Amygdala (tissue), 56 donors: ENCODE measurements at places on chromosomes 12 and 14.
A peak's percentile ranks its signal among the peaks of the same experiment; 100 is the strongest.

DNA sequence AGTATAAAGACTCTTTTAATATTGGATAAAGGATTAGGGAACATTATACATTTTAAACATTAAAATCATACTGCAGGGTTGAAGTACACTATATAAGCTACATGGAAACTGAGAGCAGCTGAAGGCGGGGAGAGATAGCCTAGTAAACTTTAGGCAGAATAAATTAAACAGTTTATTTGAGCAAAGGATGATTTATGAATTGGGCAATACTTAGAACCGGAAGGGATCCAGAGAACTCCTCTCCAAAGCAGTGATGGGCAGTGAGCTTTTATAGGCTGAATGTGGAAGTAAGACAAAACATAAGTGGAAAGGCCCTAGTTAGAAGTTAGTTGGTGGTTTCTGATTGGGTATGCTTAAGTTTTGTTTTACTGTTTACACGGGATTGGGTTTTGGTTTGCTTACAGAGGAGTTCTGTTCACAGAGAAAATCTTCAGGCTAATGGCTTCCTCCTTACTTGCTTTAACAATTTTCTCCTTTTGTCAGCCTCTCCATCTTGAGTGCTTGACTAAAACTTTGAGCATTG is 18.9 kb downstream of the LEMD3 start:
- DNase-seq, result no peak

GRCh38 chr14:102708494-102708893 is 68.8 kb upstream of the TRAF3 start:
- DNase-seq, result no peak

- no peak for DNase-seq
Measured at GRCh38 chr14:75153295-75153694, 23.1 kb downstream of the TMED10 start.

- DNase-seq, result no peak
Measured at GRCh38 chr12:8668441-8668840, 5.8 kb upstream of the MFAP5 start.

- DNase-seq, result no peak
Measured at GRCh38 chr12:89179983-89180382, 172.3 kb downstream of the DUSP6 start.

- DNase-seq, result no peak
Measured at GRCh38 chr12:132869551-132869950, 17.9 kb downstream of the CHFR start.

GRCh38 chr12:53803194-53803593 is 51.4 kb upstream of the CISTR start:
- DNase-seq, result no peak

DNA sequence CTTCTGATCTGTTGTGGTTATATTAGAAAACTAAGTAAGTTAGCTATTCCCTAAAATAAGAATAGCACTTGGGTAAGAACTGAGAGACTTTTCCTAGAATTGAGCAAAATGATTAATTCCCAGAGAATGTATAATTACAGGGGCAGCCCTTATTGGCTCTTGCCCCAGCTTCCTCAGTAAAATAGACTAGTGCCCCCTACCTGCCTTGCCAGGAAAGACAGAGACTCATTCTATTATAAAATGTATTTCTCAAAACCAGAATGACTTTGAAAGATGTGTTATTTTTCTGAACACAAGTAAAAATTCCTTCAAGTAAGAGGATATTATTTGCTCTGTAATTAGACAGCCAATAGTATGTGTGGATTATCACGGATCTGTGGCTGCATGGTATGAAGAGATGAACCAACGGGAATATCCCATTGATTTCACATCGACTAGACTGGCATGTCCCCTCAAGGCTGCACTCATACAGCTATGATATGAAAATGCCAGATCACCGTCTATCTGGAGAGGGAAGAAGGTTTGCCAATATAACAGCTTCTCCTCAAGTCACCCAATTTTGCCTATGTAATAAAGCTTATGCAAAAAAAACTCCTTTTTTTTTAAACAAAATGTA is 7.4 kb upstream of the GLRX5 start:
- peak; percentile 21 for DNase-seq

- no peak for DNase-seq
Measured at GRCh38 chr14:67268426-67269150, 27.4 kb downstream of the PALS1 start.

GRCh38 chr12:123732251-123732650 is 20.1 kb downstream of the ATP6V0A2 start:
- no peak for DNase-seq

GRCh38 chr12:2487278-2487677 is 307.5 kb upstream of the FKBP4 start:
- no peak for DNase-seq

DNA sequence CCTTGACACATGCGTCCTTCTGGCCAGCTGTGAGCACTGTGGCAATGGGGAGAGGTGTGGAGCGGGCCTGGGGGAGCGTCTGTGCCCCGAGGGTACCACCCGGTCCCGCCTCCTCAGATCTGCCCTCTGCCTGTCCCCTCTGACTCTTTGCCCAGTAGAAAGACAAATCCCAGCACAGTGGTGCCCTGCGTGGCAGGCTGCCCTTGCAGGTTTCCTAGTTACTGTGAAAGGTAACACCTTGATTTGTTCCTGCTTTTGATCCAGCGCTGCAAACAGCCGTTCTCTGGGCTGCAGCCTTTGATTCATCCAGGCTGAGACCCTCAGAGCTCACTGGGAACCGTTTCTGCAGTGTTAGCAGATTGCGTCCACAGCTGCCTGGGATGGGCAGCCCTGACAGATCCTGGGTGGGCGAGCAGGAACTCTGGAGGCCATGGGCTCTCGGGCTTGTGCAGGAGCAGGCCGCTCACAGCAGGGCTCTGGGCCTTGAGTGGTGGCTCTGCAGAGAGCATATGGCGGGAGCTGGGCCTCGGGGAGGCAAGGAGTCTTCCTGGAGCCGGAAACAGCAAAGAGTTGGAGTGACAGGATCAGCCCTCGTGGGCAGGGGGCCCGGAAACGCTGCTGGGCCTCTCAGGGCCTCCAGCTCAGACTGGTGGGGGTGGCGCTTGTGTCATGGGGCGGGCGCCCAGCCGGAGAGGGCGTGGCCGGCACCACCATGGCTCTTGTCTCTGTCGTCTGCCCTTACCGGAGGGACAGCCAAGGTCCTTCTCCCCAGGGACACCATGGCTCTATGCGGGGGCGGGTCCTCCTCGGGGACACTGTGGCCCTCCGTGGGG is 16.6 kb downstream of the FBRSL1 start:
- no peak for DNase-seq

GRCh38 chr14:97866195-97866594 is 1069.0 kb downstream of the VRK1 start:
- no peak for DNase-seq

GRCh38 chr14:67411820-67412421 is at the start of gene PLEK2:
TSS of gene PLEK2 (minus strand) at chr14:67412165. CDS start at chr14:67412059, 106 bp downstream.
- DNase-seq, result no peak

DNA sequence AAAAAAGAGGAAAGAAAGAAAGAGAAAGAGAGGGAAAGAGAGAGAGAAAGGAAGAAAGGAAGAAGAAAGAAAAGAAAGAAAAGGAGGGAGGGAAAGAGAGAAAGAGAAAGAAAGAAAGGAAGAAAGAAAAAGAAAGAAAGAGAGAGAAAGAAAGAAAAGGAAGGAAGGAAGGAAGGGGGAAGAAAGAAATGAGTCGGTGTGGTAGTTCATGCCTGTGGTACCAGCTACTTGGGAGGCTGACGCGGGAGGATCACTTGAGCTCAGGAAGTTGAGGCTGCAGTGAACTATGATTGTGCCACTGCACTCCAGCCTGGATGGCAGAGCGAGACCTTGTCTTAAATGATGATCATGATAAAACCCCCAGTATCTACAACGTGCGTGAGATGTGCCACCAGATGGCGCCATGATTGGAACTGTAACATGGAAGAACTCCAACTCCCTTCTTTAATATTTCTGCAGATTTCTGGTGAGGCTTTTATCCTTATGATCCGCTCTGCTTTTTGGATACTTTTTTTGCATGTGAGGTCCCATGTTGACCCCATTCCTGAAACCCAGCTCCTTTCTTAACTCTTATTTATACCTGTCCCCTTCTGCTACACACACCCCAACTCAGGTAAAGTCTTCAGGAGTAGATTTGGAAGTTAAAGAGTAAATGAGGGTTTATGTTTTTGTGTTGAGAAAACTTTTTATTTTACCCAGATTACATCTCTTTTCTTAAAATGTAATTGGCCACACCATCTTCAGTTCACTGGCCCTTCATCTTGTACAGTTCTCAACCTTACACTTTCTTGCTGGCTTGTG is 25.6 kb downstream of the RNASE10 start:
- DNase-seq, result no peak

GRCh38 chr14:52081964-52082363 is 13.1 kb upstream of the NID2 start:
- DNase-seq, result no peak

GRCh38 chr12:30219047-30219446 is 435.3 kb upstream of the TMTC1 start:
- no peak for DNase-seq
